Activated CD4-positive, alpha-beta T cell treated with anti-CD3 and anti-CD28 coated beads, Interleukin-2, Interleukin-4, amounts not matched to agents 100 ng/mL and 50 ng/mL, durations not matched to agents 16 hours and 8 hours (primary cell): ENCODE measurements at places on chromosomes 6 and 20.

GRCh38 chr20:34532756-34533155, 16.5 kb downstream of the DYNLRB1 start:
- no peak for DNase-seq

GRCh38 chr6:1758076-1758679, 148.5 kb downstream of the FOXC1 start:
- DNase-seq = no peak

DNA sequence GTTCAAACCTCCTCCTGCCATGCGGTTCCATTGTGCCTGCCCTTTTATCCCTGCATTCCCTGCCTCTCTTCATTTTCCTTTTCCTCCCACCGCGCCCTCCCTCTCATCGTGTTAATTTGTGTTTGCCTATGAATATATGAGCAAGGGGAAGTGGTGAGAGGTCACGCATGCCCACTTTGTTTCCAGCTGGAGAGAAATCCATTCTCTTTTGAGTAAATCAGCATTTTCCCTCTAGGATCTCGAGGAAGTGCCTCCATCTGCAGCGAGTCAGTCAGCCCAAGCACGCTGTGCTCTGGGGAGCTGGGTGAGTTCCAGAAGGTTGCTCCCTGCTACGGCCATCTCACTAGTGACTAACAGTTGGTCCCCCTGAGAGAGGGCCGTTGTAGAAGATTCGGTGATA, 42.9 kb downstream of the CDH26 start:
- DNase-seq = no peak

DNA sequence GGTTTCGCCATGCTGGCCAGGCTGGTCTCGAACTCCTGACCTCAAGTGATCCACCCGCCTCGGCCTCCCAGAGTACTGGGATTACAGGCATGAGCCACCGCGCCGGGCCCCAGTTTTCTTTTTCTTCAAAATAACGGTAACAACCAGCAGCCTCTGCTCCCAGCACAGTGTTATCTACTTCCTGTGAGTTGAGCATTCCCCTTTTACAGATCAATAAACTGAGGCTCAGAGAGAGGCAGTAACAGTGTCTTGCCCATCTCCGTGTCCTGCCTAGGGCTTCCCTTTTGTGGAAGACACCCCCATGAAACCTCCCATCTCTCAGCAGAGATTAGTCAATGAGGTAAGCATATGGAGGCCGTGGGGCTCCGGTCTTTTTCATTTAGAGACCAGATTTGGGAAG, 29.6 kb downstream of the BPIFB1 start:
- no peak for DNase-seq

GRCh38 chr6:119986934-119987549, 637.5 kb upstream of the MAN1A1 start:
- DNase-seq = no peak

- no peak for DNase-seq
Measured at GRCh38 chr6:38322138-38322537, 317.6 kb downstream of the BTBD9 start.

DNA sequence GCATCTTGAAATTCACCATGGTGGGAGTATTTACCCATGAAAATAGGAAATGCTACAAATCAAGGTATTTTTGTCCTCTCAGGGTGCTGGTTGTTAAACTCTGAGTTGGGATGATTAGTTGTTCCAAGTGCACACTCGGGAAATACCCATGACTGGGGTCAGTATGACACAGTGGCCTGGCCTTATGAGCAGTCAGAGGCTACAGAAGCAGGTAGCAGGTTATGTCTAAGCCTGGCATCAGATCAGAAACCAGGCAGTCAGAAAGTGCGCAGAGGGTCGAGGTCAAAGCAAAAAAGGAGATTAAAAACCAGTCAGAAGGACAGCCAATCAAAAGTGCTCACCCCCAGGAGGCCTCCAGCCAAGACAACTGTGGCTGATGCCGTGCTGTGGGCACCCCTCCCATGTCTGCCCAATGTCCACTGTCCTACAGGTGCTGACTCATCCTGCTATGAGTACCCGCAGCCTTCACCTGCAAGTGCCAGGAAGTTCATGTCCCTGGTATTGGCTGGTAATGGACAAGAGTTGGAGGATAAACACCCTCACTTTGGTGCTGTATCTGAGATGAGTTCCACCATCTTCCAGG, 117.4 kb upstream of the SLC24A3 start:
- DNase-seq = no peak

- DNase-seq = no peak
Measured at GRCh38 chr6:161035182-161035980, 43.8 kb downstream of the MAP3K4 start.

GRCh38 chr6:25326126-25326525, 47.0 kb downstream of the CARMIL1 start:
- no peak for DNase-seq

DNA sequence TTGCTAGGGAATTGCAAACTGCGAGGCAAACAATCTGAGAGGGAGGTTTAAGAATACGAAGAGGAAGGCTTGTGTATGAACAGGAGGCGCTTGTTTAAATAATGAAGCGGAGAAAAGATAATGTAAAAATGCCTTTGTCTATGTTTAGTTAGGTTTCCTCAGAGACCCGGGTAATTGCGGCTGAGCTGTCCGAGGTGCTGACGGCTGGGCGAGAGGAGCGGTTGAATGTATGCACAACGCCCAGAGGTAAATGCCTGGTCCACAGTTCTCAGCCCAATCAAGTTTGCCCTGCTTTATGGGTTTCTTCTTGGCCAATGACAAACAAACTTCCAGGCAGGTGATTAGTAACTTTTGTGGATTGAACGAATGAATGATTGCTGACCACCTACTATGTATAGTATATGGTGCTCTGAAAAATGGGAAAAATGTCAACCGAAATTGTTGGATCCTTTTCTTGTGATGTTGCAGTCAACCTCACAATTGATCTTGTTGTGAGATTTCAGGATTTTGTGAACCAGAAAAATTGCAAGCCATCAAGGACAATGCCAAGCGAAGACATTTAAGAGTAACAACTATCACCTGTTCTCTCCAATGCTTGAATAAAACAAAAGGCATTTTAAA, 38.3 kb upstream of the SLC32A1 start:
- peak; percentile 22 for DNase-seq

DNA sequence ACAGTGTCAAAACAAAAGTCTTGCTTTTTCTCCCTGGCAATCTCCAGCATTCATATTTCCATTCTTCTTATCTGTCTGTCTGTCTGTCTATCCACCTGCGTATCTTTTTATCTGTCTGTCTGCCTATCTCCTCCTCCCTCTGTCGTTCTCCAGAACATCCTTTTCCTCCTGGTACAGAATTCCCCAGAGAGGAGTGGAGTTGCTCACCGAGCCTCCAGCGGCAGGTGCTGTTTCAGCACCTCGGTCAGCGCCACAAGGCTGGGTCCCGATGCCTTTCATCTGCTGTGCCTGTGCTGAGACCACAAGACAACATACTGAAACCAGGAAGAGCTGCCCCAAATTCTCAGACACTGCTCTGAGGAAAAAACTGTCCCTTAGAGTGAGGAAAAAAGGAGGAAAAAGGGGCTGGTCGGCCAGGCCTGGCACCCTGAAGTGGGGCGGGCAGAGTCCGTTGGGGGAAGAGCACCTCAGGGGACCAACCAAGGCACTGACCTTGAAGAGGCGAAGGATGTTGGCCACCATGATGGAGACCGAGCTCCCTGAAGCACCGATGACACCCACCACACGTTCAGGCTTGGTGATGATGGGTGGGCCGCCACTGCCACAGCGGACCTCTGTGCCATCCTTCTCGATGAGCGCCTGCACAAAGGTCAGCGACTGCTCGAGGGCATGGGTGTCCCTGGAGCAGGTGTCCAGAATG, 13.3 kb downstream of the GRM4 start:
- DNase-seq = no peak

DNA sequence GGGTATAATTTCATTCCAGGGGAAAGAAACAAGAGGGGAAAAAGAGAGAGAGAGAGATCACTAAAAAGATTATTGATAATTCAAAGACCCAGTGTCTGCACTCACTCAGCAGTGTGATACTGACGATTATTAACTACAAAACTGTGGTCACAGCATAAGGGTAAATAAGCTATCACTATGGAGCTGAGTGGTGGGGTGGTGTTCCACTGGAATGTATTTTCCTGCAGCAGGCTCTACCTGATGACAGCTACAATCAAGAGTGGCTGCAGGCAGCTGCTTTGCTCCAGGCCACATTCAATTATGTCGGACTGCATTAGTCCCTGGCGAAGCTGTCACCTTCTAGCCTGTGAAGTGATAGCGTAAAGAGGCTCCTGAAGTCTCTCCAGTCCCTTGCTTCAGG, 122.2 kb upstream of the TFAP2D start:
- no peak for DNase-seq

DNA sequence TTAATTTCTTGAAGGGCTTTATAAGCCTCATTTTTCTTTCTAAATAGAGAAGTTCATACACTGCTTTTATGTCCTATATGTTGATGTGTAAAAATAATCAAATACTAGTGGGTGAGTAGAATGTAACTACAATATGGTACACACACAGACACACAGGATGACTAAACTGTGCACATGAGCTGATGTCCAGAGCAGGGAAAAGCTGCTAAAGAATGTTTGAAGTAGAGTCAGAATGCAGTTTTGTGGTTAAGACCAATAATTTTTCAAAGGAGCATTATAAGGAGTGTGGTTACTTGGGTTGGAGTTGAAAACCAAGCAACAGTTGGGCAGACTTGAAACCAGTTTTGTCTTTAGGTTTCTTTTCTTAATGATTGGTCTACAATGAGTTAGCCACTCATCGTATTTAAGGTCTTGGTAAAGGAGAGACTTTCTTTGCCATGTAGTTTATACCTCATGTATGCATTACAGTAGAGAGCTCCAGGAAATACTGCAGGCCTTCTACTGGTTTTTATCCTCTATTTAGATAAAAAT, 196.6 kb downstream of the ESR1 start:
- DNase-seq = no peak

DNA sequence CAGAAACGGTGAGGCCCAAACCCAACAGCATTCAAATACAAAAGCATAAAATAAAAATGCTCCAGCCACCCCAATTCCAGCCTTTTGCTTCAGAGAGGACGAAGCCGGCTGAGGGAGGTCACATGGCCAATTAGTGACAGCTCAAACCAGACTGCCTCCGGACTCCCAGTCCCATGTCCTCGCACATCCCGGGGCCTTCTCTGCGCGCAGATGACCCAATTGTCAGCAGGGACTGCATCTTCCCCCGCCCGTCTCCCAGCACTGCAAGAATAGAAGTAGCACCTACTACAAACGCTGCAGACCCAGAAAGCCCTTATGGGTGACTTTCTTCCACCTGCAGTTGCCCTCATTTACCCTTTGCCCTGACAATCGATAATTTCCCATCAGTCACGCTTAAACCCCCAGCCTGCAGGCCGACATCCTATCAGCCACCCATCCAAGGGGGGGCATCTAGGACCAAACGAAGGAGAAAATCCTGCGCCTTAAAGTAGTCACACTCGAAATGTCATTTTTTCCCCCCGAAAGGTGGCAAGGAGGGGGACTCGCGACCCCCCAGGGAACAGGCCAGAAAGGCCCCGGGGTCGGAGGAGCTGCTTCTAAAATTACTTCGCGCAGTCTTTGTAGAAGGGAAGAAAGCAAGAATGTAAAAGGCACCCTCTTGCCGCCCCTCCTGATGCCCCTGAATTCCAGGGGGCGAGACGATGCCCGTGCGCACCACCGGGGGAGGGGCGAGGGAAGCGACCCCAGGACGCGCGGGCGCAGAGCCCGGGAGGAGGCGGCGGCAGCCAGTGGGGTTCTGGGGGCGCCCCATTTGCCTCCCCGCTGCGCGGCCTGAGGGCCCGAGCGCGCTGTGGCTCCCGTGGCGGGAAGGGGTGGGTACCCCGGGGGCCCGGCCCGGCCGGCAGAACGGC, 792 bp downstream of the SLC23A2 start:
- DNase-seq = peak; percentile 19

- no peak for DNase-seq
Measured at GRCh38 chr20:32496811-32497533, 88.2 kb downstream of the NOL4L start.

- DNase-seq = no peak
Measured at GRCh38 chr6:45480752-45481415, 103.2 kb upstream of the SUPT3H start.

DNA sequence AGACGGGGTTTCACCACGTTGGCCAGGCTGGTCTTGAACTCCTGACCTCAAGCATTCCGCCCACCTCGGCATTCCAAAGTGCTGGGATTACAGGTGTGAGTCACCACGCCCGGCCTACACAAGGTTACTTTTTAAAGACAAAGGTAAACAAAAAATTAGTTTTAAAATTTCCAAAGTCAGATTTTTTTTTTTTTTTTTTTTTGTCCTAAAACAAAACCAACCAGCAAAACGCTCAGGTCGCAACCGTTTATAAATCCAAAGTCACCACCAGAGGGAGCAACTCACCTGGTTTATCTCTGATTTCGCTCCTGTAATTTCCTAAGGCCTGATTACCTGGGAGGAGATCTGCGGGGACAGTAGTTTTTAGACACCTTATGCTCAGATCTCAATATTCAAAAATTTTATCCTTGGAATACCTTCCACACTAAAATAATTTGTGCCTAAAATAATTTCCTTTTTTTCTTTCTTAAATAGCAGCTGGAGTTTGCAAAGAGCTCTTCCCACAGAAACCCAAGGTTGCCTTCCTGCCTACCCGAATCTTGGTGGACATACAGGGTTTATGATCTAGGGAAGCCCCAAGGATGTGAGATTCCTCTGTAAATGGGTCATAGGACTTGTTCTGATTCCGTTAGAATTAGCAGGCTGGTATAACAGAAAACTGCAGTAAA, 19.8 kb upstream of the TREM1 start:
- peak; percentile 54 for DNase-seq

DNA sequence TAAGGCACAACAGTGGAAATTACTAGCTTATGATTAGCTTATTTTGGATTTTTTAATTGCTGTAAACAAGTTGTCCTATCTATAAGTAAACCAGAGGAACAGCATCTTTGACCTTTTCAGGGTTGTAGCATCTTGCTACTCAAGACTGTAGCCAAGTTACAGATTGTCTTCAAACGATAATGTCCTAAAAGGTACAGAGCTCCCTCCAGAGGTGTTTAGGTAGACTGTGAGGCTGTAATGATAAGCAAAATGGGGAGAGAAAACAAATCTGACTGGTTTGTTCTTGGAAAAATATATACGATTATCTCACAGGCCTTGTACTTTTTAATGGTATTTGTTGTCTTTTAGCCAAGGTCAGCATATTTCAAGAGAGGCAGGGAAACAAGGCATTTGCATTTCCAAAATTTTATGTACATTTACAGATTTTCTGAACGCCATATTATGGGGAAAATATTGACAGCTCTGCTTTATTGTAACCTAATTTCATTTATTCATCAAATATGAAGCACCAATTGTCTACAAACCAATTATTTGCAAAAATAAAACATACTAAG, 273.4 kb downstream of the MEI4 start:
- no peak for DNase-seq

GRCh38 chr6:157538168-157538567, 157.2 kb downstream of the ZDHHC14 start:
- peak; percentile 41 for DNase-seq

- DNase-seq = no peak
Measured at GRCh38 chr6:151109869-151110575, 129.7 kb upstream of the AKAP12 start.

- DNase-seq = peak; percentile 17
Measured at GRCh38 chr6:146153040-146153758, 124.3 kb downstream of the GRM1 start.

- no peak for DNase-seq
Measured at GRCh38 chr6:14442242-14442641, 324.7 kb downstream of the CD83 start.
